ENCODE measurements at places on chromosomes 2 and 18.

GRCh38 chr2:112155331-112156151 lies 17.4 kb downstream of the FBLN7 start:
- DNase-seq, result peak; percentile 67

DNA sequence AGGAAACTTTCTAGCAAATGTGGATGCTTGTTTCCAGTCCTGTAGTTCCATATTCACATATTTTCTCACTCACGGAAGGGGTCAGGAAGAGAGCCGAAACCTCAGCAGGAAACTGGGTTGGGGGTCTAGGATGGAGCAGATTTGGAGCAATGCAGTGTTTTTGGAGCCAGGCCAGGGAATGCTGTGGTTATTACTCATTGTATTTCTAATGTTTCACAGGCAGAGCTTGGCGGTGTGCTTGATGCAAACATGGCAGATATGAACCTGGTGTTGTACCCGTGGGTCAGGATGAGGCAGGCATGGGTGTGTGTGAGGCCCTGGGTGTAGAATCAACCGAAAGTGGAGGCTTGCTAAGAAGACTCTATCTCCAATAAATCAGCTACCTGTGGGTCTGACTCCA lies 34.6 kb upstream of the ACKR3 start:
- no peak for DNase-seq

DNA sequence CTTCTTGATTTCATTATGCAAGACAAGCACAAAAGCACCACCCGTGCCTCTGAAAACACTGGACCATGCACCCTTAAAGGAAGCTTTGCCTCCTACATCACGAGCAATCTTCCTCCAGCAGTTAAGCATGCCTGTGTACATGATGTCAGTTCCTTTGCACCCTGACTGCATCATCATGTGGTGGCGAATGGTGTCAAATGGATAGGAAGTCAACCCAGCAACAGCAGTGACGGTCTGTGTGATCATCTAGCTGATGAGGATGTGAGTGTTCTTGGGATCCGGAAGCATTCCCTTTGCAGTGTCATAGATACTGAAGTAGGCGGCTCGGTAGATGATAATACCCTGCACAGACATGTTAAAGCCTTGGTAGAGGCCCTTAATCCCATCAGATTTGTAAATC lies 240.7 kb upstream of the FAM98A start:
- DNase-seq, result no peak

DNA sequence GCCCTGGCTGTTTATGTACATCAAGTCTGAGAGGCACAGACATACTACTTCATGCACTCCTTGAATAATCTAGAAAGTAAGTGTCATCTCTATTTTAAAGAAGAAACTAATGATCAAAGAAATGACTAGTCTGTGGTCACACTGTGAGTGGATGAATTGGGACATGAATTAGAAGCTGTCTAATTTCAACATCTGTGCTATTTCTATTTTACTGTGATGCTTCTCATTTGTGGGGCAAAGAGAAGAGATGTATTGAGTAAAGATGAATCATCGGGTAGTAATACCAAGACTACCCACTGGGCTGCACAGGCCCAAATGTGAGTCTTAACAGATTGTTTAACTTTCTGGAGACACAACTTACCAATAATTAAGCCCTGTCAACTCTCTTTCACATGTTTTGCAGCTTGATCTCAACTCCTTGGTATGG lies 42.4 kb upstream of the MTIF2 start:
- peak; percentile 61 for DNase-seq

DNA sequence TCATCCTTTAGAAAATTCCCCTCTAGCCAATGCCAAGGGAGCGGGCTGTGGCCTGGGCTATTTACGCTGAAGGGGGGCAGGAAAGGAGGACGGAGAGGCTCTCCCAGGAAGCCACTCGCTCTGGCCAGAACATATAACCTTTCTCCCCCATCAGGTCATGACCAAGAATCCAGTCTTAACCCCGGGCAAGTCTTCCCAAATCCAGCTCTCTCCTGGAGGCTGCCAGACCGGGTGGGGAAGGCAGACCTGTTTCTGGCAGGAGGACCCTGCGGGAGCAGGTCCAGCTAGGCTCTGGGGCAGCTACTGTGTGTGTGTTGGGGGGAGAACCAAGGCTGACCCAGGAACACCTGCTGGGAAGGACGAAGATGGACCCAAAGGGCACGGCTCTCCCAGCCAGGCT lies 13.4 kb upstream of the SEMA4C start:
- no peak for DNase-seq

GRCh38 chr18:13418013-13418710 lies 199.6 kb downstream of the LDLRAD4 start:
- DNase-seq, result no peak

- DNase-seq, result no peak
Observed at GRCh38 chr18:46402396-46402795, 254.6 kb downstream of the LOXHD1 start.

DNA sequence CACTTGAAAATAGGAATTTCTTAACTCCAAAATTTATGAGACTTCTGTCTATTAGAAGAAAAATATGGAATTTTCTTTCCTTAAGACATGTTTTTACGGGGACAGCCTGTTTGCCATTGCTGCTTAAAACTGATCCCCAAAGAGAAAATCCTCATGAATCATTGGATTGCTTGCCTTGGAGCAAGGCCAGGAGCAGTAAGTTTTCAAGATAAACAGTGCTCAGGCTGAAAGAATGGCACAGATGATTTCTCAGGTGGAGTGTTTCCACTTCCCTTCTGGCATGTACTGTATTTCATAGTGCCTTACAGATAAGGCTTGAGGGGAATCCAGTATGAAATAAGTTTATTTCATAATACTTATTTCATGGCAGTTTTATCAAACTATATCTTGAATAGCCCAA lies 74.3 kb upstream of the MMADHC start:
- no peak for DNase-seq

GRCh38 chr2:168729455-168729854 lies 73.0 kb upstream of the NOSTRIN start:
- no peak for DNase-seq

Measured in activated CD4-positive, alpha-beta T cell treated with anti-CD3 and anti-CD28 coated beads for 36 hours (primary cell).